ENCODE measurements at places on chromosomes 3 and 15.

- DNase-seq: no peak
- no peaks in the 10 kb centered on the region for H3K4me1 ChIP-seq
Measured at GRCh38 chr3:13841141-13841540, 38.7 kb downstream of the WNT7A start.

DNA sequence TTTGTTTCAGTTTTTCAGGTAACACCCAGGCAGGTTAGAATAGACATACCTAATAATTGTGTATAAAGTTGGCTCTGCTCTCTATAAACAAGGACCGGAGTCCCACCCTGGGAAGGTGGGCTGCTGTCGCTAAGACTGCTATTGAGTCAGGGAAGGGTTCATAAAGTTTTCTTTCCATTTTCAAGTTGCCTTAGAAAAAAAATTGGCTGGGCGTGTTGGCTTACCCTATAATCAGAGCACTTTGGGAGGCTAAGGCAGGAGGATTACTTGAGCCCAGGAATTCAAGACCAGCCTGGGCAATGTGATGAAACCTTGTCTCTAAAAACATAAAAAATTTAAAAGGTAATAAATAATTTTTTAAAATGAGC lies 11.3 kb upstream of the PIAS1 start:
- H3K4me1 ChIP-seq: no peaks in the 10 kb centered on the region
- no peaks in the 10 kb centered on the region for H3K36me3 ChIP-seq
- no peak overlapping the region for H3K4me3 ChIP-seq
- no peak for DNase-seq

DNA sequence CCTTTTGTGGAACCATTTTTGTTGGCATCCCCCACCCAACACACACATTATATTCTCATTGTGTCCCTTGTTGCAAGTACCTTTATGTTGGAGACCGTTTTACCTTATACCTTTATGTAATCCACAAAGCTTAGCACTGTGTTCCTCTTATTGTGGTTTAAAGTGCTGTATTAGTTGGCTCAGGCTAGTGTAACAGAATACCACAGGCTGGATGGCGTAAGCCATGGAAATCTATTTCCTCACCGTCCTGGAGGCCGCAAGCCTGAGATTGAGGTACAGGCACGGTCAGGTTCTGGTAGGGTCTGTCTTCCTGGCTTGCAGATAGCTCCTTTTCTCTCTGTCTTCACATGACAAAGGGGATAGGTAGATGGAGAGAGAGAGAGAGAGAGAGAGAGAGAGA lies 302.8 kb downstream of the ROBO2 start:
- H3K4me1 ChIP-seq: no peaks in the 10 kb centered on the region
- no peak overlapping the region for H3K27ac ChIP-seq
- H3K4me3 ChIP-seq: no peak overlapping the region
- no peaks in the 10 kb centered on the region for H3K36me3 ChIP-seq
- no peak for DNase-seq
- no peaks in the 10 kb centered on the region for H3K27me3 ChIP-seq

GRCh38 chr3:128684986-128685726 lies 34.5 kb upstream of the RPN1 start:
- no peak overlapping the region for H3K4me3 ChIP-seq
- no peaks in the 10 kb centered on the region for H3K27me3 ChIP-seq
- peaks cover 1% of the 10 kb centered on the region for H3K4me1 ChIP-seq

- DNase-seq: peak; percentile 69
- H3K27ac ChIP-seq: no peak overlapping the region
- H3K4me1 ChIP-seq: peaks cover 4% of the 10 kb centered on the region
Measured at GRCh38 chr15:31197497-31198414, 96.2 kb upstream of the TRPM1 start.

DNA sequence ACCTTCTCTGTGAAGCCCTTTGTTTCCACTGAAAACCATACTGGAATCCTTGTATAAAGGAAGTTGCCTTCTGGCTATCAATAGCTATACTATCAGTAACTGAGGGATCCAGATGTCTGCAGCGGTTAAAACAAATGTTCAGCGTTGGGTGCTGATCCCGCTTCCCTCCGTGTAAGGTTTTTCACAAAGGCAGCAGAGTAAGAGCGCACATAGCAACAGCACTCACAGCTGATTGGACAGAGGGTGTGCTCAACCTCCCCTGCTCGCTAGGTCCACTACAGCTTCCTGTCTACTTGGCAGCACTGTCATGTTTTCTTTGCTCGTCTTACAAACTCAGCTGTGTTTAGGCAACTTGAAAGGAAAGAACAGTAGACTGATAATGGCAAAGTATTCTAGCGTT lies 27.3 kb downstream of the ATOSA start:
- no peaks in the 10 kb centered on the region for H3K27me3 ChIP-seq
- peak; percentile 84 for DNase-seq
- peaks cover 26% of the 10 kb centered on the region for H3K4me1 ChIP-seq
- no peak overlapping the region for H3K4me3 ChIP-seq
- peak overlapping the region; percentile 53 for H3K27ac ChIP-seq

- H3K36me3 ChIP-seq: no peaks in the 10 kb centered on the region
- no peak overlapping the region for H3K4me3 ChIP-seq
- no peak for DNase-seq
- no peaks in the 10 kb centered on the region for H3K27me3 ChIP-seq
Measured at GRCh38 chr3:16388850-16389441, 123.9 kb downstream of the OXNAD1 start.

DNA sequence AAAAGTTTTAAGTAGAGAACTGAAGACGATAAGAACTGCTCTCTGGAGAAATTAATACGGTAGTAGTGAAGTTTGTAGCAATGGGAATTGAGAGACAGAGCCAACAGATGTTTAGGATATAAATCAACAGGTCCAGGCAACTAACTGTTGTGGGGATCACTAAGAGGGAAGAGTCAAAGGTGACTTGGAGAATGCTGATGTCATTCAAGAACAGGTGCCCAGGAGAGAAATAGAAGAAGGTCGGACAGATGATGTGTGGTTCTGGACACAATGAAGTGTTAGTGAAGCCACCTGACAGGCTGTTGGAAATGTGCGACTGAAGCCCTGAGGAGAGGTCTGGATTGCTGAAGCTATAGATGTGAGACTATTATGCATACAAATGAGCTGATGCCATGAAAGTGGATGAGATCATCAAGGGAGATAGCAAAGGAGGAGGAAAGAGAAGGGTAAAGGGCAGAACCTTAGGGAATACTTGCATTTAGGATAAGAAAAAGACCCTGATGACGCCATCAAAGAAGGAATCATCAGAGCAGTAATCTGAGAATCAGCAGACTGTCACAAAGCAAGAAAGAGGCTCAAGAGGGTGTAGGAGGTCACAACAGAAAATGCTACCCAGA lies 183.7 kb downstream of the FRMD5 start:
- no peaks in the 10 kb centered on the region for H3K36me3 ChIP-seq
- H3K27me3 ChIP-seq: no peaks in the 10 kb centered on the region
- H3K27ac ChIP-seq: no peak overlapping the region

DNA sequence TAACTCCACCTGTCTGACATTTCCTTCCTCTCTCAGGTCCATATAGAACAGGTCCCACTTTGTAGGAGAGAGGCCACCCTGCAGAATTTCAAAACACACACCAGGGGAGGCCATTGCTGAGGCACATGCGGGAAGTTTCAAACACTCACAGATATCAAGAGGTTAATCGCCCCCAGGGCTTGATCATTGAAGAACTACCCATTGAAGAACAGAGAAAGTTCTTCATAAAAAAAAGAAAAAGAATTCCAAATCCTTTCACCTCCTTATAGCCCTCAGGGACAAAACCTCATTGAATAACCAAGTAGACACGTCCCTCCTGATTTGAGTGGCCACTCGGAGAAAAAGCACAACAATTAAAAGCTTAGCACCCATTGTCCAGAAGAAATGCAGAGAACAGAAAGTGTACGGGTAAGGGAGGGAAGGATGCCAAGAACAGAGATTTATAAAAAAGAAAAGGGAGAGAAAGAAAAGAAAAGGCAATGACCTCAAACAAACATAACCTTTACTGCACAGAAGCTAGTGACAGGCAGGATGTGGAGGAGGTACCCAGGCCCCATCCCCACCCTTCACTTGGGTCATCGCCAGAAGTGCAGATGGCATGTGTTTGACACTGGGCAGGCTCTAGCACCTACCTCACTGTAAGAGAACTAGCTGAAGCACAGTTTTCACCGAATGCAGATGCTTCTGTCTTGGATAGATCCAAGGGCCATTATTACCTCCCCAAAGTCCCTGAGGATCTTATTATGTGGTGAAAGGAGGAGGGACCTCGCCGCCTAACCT lies 112.3 kb upstream of the HES1 start:
- H3K36me3 ChIP-seq: no peaks in the 10 kb centered on the region
- DNase-seq: peak; percentile 52
- H3K4me3 ChIP-seq: no peak overlapping the region
- H3K27ac ChIP-seq: no peak overlapping the region
- peaks cover 3% of the 10 kb centered on the region for H3K4me1 ChIP-seq

GRCh38 chr3:13619661-13620230 lies 70.8 kb downstream of the FBLN2 start:
- no peaks in the 10 kb centered on the region for H3K27me3 ChIP-seq
- no peak overlapping the region for H3K4me3 ChIP-seq
- no peaks in the 10 kb centered on the region for H3K36me3 ChIP-seq
- DNase-seq: no peak
- H3K4me1 ChIP-seq: peaks cover 16% of the 10 kb centered on the region

DNA sequence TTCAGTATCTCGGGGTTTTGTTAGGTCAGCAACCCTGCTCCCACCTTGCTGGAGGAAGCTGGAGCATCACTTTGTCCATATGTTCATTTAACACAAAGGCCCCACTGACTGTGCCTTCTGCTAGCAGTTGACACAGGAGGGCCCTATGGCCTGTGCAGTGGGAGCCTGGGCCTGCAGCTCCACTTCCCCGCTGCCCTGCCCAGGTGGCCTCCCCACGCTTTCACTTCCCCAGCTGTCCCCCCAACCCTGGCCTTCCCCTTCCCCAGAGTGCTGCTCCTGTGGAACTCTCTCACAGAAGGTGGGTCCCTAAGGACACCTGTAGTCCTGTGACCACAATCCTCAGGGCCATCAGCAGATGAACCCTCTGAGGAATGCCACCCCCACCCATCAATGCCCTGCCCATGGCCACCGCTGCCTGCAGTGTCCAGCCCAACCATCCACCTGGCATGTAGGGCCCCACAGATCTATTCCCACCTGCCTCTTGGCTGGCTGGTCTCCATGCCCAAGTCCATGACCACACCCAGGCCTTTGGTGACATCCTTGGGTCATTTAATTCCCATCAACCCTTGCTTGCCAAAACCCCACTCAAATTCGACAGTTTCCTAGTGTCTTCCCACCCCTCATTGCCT lies 13.5 kb downstream of the TBC1D21 start:
- no peak overlapping the region for H3K4me3 ChIP-seq
- no peaks in the 10 kb centered on the region for H3K27me3 ChIP-seq
- H3K36me3 ChIP-seq: no peaks in the 10 kb centered on the region
- H3K4me1 ChIP-seq: no peaks in the 10 kb centered on the region
- no peak for DNase-seq

GRCh38 chr3:106635826-106636225 lies 741.4 kb upstream of the CCDC54 start:
- H3K27me3 ChIP-seq: no peaks in the 10 kb centered on the region
- no peak overlapping the region for H3K4me3 ChIP-seq
- no peaks in the 10 kb centered on the region for H3K4me1 ChIP-seq
- H3K27ac ChIP-seq: no peak overlapping the region
- no peak for DNase-seq

- H3K36me3 ChIP-seq: no peaks in the 10 kb centered on the region
- peaks cover 12% of the 10 kb centered on the region for H3K4me1 ChIP-seq
- no peak overlapping the region for H3K4me3 ChIP-seq
- DNase-seq: no peak
- no peak overlapping the region for H3K27ac ChIP-seq
Measured at GRCh38 chr15:80177156-80177555, 24.4 kb downstream of the FAH start.

- H3K27me3 ChIP-seq: no peaks in the 10 kb centered on the region
- H3K4me3 ChIP-seq: peak overlapping the region; percentile 2
Measured at GRCh38 chr3:21825684-21826083, 74.7 kb upstream of the ZNF385D start.

DNA sequence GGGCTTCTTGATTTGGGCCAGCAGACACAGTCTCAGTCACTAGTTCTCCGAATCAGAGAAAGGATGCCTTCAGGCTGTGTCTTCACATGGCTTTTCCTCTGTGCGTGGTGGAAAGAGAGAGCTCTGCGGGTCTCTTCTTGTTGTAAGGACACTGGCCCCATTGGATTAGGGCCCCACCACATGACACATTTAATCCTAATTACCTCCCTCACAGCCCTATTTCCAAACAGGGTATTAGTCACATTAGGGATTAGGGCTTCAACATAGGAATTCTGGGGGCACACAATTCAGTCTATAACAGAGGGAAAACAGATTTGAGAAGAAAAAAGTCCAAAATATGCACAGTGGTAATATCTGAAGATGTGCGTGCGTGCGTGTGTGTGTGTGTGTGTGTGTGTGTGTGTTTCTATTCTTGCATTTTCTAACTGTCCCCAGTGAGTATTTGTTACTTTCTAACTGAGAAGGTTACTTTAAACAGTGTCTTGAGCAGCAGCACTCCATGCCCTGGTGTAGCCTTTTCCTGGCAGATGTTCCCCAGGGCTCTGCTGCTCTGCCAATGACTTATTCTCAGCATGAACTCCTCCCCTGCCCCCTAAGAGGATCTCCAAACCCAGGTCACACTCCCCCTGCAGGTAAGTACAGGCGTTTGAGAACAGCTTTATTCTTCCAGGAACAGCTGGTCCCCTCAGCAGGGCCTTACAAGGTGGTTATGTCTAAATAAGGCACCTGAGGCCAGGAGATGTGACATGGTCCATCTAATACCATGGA lies 72.9 kb downstream of the RPL39L start:
- H3K27ac ChIP-seq: no peak overlapping the region
- no peaks in the 10 kb centered on the region for H3K36me3 ChIP-seq
- peaks cover 5% of the 10 kb centered on the region for H3K4me1 ChIP-seq

DNA sequence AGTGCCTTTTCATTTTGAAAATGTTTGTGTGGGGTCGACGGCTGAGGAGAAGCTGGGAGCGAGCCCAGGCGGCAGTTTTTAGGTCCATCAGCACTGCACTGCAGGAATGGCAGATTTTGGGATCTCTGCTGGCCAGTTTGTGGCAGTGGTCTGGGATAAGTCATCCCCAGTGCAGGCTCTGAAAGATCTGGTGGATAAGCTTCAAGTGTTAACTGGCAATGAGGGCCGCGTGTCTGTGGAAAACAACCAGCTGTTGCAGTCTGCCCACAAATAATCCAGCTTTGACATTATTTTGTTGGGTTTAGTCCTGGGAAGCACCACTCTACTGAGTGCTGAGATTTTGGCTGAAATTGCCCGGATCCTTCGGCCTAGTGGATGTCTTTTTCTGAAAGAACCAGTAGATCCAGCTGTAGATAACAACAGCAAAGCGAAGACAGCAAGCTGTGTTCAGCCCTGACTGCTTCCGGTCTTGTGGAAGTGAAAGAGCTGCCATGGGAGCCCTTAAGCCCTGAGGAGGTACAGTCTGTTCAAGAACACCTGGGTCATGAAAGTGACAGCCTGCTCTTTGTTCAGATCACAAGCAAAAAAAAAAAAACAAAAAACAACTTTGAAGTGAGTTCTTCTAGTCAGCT lies 13.1 kb upstream of the ANP32A start:
- DNase-seq: no peak
- H3K27ac ChIP-seq: no peak overlapping the region
- H3K4me1 ChIP-seq: no peaks in the 10 kb centered on the region
- no peaks in the 10 kb centered on the region for H3K27me3 ChIP-seq

- DNase-seq: no peak
- no peaks in the 10 kb centered on the region for H3K4me1 ChIP-seq
- H3K27me3 ChIP-seq: no peaks in the 10 kb centered on the region
- H3K36me3 ChIP-seq: no peaks in the 10 kb centered on the region
- H3K27ac ChIP-seq: no peak overlapping the region
Measured at GRCh38 chr15:88342666-88343065, 86.1 kb upstream of the NTRK3 start.

- no peaks in the 10 kb centered on the region for H3K27me3 ChIP-seq
- H3K4me1 ChIP-seq: peaks cover 10% of the 10 kb centered on the region
- DNase-seq: no peak
- H3K27ac ChIP-seq: no peak overlapping the region
Measured at GRCh38 chr15:79878078-79878705, 18.6 kb downstream of the MTHFS start.
